ENCODE measurements at places on chromosomes 5 and 9. TPM values are rescaled to one million over a fixed set of nuclear protein-coding genes. Genes with fewer than 3 reads are reported as not detected.

DNA sequence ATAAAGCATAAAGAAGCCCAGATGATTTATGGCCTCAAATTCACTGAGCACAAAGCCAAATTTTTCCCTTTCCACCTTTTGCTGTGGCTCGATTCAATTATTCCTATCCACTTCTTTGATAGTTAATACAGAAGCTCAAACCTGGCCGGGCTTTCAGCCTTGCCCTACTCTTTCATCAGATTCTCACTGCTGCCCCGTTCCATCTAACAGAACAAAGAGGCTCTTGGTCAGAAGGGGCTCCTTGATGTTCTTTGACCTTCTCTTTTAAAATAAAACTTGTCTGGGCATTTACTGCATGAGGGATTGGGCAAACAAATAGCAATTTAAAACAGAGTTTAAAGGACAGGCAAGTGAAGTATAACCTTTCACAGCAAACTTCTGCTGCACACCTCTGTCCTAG is 9.8 kb downstream of the GRXCR2 start:
- no peak for DNase-seq

PDZD2 gene
- total RNA-seq = 3.9 TPM

DNA sequence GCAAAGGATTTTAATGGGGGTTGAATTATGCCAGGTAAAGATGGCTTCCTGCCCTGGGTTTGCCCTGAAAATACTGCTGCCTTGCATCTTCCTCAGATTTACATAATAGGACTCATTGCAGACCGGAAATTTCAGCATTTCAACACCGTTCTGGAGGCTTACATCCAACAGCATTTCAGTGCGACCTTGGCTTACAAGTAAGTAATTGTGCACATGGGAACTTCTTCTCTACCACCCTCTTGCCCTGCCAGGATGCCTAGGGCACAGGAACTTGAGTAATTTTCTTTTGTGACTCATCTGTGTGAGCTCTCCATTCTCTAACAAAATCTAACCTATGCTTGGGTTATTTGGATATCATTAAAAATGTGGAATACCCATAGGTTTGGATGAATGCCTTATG is 80.2 kb downstream of the DOCK2 start:
- DNase-seq = no peak

ANKRD34B gene
- total RNA-seq = not detected

DNA sequence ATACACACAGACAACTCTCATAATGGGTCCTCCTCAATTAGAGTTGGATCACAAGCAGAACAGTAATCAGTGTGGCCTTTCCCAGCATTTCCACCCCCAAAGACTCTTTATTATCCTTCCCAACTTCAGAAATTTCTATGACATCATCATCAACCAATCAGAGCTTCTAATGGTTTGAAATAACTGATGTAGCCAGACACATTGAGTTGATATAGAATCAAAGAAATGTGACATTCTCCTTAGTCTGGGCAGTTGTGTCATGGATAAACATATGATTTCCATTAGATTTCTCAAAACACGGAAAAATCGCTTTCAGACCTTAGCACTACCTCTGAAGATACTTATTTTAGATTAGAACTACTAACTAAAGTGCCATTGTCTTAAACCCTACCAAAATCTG is 75.7 kb upstream of the NFIB start:
- DNase-seq = no peak

DNA sequence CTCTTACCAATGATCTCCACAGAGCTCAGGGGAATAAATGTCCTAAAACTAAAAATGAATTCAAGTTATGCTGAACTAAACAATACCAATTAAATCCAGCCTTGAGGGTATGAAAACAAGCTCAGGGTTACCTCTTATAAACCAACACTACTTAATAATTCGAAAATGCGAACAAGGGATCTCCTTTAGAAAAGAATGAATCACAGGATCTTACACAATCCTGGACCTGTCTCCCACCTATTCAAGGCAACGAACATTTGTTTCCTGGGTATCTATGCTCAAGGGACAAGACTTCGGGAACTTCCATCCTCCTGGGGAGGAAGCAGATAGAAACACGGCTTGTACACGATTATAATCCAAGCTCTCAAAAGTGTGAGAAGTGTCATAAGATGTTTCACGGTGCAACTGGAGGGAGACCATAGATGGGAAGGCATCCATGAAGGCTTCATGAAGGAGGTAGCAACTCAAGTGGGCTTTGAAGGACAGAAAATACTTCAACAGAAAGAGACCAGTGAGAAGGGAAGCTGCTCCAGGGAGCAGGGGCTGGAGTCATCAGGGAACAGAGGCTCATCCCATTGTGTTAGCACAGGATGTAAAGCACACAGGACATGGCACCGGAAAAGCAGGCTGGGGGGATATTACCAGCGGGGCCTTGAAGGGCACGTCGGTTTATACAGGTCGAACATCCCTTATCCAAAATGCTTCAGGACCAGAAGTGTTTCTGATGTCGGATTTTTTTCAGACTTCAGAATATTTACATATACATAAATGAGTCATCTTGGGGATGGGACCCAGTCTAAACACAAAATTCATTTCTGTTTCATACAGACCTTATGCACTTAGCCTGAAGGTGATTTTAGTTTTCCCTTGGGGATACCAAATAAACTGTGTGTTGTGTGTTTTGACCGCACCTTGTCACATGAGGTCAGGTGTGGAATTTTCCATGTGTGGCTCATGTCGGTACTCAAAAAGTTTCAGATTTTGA is 87.4 kb downstream of the TLE1 start:
- DNase-seq = no peak

GRCh38 chr9:101727612-101728524 is 10.6 kb downstream of the GRIN3A start:
- peak; percentile 33 for DNase-seq

DNA sequence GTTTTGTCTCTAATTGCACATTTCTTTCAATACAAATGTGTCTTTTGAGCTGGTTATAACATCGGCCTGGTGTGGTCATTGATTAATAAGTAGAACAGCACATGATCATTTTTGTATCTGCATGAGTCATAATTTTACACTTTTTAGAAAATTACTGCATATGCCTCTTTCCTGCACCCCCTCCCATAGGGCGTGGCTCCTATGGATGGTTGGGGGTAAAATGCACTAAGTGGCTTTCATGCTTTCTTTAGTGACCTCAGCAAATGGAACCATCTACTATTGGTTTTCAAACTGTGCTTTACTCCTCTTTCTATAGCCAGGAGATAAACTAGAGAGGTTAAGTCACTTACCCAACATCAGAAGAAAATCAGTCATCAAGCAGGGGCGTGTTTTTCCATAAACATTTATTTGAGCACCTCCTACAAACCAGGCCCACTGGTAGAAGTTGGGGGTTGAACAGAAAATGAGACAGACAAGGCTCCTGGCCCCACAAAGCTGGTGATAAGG is 3.8 kb downstream of the ANXA6 start:
- no peak for DNase-seq

DNA sequence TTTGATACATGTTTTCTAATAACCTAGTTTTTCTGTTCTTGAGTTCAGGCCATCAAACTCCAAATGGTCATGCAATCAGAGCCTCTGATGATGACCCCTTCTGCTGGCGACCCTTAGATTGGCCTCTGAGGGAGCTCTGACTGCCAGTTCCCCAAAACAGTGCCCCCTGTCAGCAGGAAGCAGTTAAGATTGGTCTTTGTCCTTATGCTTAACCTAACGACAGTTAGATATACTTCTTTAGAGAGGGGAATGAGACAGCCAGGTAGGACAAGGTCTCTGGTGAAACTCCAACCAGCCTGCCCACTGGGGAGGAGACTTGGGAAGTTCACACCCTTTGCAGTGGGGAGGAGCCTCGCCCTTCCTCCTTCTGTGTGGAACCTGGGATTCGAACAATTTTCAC is 390.4 kb upstream of the KIF2A start:
- no peak for DNase-seq
